Activated CD8-positive, alpha-beta memory T cell treated with anti-CD3 and anti-CD28 coated beads for 4 hours (primary cell): ENCODE measurements at places on chromosomes 7 and 10.

DNA sequence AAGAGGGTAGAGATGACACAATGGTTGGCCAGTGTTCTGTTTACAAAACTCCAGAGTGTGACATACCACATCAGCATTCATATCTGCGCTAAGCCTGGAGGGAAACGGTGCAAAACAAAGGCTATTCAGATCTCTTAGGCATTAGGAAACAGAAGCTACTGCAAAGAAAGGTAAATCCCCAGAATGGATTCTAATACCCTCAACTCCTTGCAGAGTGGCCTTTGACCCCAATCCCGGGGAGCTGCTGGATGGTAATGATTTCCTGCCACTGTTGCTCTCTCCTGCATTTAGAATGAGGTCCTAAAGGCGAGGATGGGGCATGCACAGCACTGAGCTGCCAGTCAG is 65.2 kb downstream of the AOAH start:
- no peak for DNase-seq

DNA sequence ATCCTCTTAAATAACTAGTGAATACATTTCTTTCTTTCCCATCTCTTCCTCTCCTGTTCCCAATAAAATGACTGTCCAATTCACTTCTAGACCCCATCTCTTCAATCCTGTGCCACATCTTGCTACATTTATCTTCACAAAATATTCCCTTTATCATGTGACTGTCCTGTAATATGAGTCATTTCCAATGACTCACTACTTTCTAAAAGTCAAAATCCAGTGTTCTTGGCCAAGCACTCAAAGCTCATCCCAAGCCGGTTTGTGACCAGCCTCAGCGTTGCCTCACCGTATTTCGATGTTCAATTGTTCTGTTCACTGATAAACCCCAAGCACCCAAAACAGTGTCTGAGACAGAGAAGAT is 104.7 kb downstream of the PARD3 start:
- no peak for DNase-seq

GRCh38 chr7:92042056-92042737 is 92.1 kb downstream of the CYP51A1 start:
- DNase-seq: no peak

DNA sequence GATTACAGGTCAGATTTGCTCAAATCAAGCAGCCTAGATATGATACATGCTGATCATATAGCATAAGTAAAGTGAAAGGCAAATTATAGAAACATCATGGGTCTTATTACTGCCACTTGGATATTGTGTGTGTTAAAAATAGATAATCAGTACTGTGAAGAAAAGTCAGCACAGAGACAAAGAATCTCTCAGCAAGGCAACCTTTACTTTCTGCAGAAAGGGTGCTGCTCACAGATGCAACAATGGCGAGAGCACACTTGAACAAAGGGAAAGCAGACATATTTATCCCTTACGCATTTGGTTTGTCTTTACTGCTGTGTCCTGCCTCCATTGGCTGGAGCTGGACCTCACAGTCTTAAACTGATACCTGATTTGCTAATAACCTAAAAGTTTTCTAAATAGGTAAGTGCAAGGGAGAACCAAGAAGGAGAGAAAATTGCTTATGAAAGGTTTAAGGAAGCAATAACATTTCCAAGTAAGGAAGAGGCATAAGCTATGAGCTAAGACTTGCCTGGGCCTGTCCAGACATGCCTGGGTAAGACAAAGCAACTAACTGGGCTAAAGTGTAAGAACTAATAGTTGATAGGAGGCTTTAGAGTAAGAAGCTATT is 1310.8 kb upstream of the LRRTM3 start:
- no peak for DNase-seq

GRCh38 chr7:158446281-158446680 is 141.3 kb downstream of the PTPRN2 start:
- DNase-seq: no peak

GRCh38 chr10:25068152-25069058 is 52.0 kb downstream of the THNSL1 start:
- DNase-seq: no peak

- DNase-seq: no peak
Observed at GRCh38 chr7:16984375-16984774, 102.6 kb upstream of the AGR3 start.

DNA sequence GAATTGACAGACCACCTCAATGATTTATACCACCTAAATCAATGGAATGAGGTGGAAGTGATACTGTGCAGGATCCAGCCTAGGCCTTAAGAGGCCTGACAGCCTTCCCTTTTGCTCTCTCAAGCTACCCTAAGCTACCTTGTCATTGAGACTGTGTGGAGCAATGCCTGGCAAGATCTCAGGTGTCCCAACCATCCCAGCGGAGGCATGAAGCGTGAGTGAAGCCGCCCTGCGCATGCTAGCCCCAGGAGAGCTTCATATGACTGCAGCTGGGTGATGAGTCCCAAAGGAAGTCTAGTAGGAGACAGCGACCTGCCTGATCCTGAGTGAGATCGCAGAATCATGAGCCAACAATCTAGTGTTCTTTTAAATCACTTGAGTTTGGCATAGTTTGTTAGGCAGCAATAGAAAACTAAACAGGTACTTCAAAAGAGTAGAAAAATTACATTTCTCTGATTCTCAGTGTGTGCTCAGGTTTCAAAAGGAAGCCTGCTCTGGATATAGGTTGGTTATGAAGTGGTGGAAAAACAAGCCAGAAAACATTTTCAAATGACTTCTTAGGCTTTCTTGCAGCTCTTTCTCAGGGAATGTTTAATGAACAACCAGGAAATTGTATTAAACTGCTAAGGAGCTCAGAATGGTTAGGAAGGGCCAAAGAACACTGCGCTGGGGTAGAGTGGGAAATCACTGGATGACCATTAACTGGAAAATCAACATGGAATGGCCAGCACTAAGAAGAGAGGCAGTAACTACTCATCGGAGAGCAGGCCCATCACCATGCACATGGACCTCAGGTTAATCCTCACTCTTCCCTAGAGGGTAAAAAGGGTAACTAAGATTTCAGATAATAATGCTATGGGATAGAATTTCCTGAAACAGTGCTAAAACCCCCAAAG is 535.2 kb downstream of the PHTF2 start:
- no peak for DNase-seq

- no peak for DNase-seq
Observed at GRCh38 chr10:88865281-88865876, 13.7 kb upstream of the ANKRD22 start.

DNA sequence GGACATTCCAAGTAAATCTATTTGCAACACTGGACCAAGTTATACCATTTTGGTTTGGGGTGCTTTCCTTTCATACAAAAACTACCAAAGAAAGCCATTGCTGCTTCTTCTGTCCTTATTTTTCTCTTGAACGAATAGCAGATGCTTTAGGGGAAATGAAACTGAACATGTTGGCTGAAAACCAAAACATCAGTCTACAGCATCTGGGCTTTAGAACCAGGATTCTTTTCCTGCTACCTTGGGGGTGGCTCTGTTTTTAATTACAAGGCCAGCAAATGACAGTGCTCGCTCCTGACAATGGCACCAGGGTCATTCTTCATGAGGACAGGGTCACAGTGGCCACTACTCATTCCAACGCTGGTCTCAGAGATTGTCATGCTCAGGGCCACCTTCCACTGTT is 80.3 kb downstream of the WDR11 start:
- no peak for DNase-seq

DNA sequence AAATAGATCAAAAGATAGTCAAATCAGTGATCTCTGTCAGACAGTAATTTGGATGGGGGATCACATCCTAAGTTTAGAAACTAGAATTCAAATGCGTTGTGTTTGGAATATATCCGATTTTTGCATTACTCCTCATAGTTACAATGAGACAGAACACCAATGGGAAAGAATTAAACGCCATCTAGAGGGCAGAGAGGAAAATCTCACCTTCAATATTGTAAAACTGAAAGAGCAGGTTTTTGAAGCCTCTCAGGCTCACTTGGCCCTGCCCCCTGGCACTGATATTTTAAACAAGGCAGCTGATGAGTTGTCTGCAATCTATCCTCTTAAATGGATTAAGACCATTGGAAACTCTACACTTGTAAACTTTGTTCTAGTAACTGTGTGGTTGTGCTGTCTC is 17.7 kb downstream of the FRG2B start:
- no peak for DNase-seq

- DNase-seq: no peak
Observed at GRCh38 chr7:17029150-17029549, 147.4 kb upstream of the AGR3 start.

GRCh38 chr10:67839951-67840350 is 2.0 kb upstream of the DNAJC12 start:
- DNase-seq: no peak

- DNase-seq: no peak
Observed at GRCh38 chr7:131057015-131057793, 270.5 kb upstream of the MKLN1 start.

DNA sequence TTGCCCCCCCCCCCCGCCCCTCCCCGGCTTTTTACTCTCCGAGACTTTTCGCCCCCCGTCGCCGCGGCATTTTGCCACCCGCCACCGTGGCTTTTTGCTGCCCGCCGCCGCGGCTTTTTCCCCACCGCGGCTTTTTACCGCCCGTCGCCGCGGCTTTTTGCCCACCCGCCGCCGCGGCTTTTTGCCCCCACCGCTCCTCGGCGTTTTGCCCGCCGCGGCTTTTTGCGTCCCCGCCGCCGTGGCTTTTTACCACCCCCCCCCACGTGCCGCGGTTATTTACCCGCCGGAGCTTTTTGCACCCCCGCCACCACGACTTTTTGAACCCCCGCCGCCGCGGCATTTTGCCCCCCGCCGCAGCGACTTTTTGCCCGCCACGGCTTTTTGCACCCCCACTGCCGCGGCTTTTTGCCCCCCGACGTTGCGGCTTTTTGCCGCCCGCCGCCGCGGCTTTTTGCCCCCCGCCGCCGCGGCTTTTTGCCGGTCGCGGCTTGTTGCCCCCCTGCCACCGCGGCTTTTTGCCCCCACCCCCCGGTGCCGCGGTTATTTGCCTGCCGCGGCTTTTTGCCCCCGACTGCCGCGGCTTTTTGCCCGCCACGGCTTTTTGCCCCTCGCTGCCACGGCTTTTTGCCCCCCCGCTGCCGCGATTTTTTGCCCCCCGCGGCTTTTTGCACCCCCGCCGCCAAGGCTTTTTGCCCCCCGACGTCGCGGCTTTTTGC is 461.1 kb downstream of the ZNF33B start:
- no peak for DNase-seq

- DNase-seq: no peak
Observed at GRCh38 chr7:70408477-70408876, 723.5 kb upstream of the GALNT17 start.

- DNase-seq: no peak
Observed at GRCh38 chr7:69782917-69783684, 184.8 kb downstream of the AUTS2 start.

- DNase-seq: no peak
Observed at GRCh38 chr7:121023683-121024511, 35.4 kb downstream of the CPED1 start.

GRCh38 chr10:60135020-60135419 is 228.7 kb upstream of the CCDC6 start:
- DNase-seq: no peak

DNA sequence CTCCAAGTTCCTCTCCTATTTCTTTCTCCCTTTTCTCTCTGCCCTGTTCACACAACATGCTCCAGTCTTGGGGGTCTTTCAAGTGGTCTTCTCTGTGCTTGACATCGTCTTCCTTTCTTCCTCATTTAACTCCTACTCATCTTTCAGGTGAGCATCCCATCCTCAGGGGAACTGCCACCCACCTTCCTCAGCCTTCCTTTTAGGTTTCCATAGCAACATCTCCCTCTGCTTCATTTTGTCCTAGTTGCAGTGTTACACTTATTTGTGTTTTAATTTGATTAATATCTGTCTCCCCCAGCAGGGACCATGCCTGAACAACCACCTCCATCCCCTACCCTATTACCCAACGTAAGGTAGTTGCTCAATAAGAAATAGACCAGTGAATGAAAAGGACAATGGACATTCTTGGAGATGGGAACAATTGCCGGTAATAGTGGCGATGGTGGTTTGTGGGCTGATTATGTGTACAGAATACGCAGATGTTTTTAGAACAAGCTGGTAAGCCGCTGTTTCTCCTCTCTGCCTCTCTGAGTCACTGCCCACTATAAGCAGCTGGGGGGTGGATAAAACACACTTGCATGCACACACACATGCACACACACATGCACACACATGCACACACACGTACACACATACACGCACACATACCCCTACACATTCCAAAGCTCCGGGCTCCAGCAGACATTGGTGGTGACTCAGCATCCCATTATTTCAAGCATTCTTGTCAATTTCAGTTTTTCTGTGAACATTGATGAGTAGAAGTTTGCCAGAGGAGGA is 251.6 kb downstream of the GATA3 start:
- DNase-seq: no peak

DNA sequence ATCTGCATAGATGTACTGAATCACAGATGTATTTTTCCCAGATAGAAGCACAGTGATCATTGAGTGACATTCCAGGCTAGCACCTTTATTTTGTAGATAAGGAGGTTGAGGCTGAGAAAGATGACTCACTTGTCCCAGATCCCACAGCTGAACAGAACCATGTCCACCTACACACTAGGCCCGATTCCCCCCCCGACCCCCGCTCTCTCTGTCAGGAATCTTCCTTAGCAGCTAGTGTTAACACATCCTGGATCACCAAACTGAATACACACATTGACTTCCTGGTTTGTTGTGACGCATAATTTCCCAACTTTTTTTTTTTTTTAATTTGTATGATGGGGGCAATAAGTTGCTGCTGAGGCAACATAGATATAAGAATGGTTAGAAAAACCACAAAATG is 5.2 kb downstream of the SFMBT2 start:
- DNase-seq: no peak

DNA sequence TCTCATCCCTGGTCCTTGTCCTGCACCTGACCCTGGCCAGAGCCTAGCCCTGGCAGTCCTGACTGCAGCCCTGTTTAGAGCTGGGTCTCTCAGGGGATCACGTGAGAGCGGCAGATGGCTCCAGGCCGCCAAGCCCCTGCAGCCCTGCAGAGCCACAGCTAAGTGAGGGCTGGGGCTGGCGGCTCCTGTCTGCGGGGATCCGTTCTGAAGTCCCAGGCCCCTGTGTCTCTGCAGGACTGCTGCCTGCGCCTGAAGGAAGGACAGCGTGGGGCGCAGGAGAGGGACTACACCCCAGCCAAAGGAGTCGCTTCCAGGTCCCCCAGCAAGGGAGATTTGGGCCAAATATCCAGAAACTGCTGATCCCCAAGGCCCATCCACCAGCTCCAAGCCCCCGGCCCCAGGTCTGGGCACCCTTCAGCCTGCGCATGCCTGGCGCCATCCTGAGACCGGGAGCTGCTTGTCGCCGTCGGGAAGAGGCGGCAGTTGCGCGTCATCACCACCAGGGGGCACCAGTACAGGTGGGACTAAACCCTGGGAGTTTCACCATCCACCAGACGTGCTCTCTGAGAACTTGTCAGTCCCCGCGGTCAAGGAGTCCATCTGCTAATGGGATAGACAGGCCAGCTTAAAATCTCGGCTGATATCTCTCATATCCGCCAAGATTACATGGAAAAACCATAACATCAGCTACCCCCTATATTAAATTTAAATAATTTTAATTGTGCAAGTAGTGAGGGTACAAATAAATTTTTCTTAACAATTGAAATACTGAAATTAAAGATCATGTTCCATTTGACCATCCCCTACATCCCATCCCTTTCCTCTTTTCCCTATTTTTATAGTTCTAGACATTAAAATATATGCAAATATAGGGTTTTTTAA is 25.1 kb upstream of the GHRHR start:
- peak; percentile 13 for DNase-seq

- no peak for DNase-seq
Observed at GRCh38 chr10:971150-971542, 17.1 kb upstream of the GTPBP4 start.
